ENCODE measurements at places on chromosomes 7 and 10. TPM values are rescaled to one million over a fixed set of nuclear protein-coding genes. Genes with fewer than 3 reads are reported as not detected.
A peak's percentile ranks its signal among the peaks of the same experiment; 100 is the strongest.

DNA sequence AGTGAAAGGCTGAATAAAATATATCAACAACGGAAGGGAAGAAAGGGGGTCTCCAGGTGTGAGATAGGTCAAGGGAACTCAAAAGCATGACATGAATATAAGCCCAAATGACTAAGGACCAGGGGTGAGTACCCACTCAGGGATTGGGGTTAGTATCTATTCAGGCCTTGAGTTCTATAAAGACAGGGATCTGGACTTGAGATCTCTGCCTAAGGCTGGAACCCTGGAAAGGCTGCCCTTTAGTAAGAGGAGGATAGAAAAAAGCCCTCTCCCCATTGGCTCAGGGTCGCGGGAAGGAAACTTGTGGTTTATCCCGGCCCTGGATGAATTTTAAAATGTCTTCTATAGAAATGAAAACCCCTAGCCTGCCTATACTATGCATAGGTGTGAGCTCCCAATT, 2.4 kb upstream of the ITPRIP start:
- no peak overlapping the region for H3K4me3 ChIP-seq
- DNase-seq, result no peak
- H3K27me3 ChIP-seq, result no peaks in the 10 kb centered on the region
- H3K27ac ChIP-seq, result no peak overlapping the region

The BICC1 gene
- not detected for total RNA-seq

- peaks cover 36% of the 10 kb centered on the region for H3K36me3 ChIP-seq
- H3K27ac ChIP-seq, result peak overlapping the region; percentile 8
- peaks cover 27% of the 10 kb centered on the region for H3K4me1 ChIP-seq
- H3K4me3 ChIP-seq, result no peak overlapping the region
- H3K27me3 ChIP-seq, result no peaks in the 10 kb centered on the region
These were observed 121.8 kb downstream of the KMT2C start for GRCh38 chr7:152313831-152314604.

- H3K4me1 ChIP-seq, result no peaks in the 10 kb centered on the region
- no peak for DNase-seq
- H3K36me3 ChIP-seq, result no peaks in the 10 kb centered on the region
- no peaks in the 10 kb centered on the region for H3K27me3 ChIP-seq
- H3K27ac ChIP-seq, result no peak overlapping the region
These were observed 694.5 kb downstream of the LRMDA start for GRCh38 chr10:76125900-76126299.

DNA sequence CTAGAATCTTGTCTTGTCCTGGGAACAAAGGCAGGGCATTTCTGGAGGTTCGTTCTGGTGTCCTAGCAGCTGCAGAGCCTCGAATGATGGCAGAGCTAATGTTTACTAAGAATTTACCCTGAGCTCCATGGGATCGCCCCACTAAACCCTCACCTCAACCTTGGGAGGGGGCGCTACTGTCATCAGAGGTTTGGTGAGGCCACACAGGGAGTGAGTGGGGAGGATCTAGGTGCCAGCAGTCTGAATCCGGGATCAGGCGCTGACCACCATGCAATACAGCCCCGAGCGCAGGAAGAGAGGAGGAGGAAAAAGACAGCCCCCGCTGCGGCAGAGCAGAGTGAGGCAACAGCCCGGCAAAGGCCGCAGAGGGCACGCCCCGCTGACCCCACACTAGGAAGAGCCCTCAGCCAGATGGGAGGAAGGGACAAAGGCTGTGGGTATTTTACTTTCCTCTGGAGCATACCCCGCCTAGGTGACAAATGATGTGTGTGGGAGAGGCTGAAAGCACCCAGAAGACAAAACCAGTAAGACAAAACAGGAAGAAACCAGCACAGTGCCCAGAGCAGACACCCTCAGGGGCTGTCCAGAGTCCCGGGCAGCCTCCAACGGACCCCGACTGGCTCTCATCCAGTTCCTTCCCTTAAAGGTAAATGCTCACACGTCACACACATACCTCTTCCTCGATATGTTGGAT, 103.5 kb downstream of the FAM53B start:
- H3K4me1 ChIP-seq, result peaks cover 99% of the 10 kb centered on the region
- peak overlapping the region; percentile 94 for H3K27ac ChIP-seq
- H3K4me3 ChIP-seq, result peak overlapping the region; percentile 74
- DNase-seq, result no peak
- H3K27me3 ChIP-seq, result no peaks in the 10 kb centered on the region

DNA sequence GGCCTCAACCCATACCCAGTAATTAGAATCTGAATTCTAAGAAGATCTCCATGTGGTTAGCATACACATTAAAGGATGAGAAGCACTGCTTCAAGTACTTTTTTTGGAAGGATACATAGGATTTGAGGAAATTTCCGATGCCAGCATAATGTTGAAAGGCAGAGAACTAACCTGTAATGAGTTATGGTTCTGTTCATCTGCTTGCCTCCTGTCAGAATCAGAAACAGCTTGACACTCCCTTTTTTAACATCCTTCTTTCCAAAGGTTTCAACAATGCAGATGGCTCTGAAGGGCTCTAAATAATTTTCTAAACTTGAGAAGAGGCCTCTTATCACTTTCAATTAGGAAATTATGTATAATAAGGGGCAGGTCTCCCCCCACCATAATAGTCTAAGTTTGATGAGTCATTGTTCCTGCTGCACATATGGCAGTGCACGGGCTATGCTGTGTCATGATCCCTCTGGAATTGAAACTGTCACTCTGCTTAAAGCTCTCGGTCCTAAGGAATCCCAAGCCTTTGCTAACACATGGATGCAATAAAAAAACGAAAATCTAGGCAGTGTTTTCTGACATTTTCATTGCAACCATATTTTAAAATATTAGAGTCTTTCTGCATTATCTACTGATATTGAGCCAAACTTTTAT, 291.2 kb upstream of the FZD1 start:
- H3K4me1 ChIP-seq, result no peaks in the 10 kb centered on the region
- H3K27ac ChIP-seq, result no peak overlapping the region
- no peak overlapping the region for H3K4me3 ChIP-seq
- no peaks in the 10 kb centered on the region for H3K27me3 ChIP-seq

The GPR26 gene
- not detected for total RNA-seq

The ADAM12 gene
- total RNA-seq, result 0.84 TPM

The OGA gene
- total RNA-seq, result 271 TPM

- no peaks in the 10 kb centered on the region for H3K4me1 ChIP-seq
- H3K27me3 ChIP-seq, result no peaks in the 10 kb centered on the region
- H3K36me3 ChIP-seq, result no peaks in the 10 kb centered on the region
- no peak overlapping the region for H3K4me3 ChIP-seq
These were observed 93.2 kb downstream of the DNAJB9 start for GRCh38 chr7:108662783-108663362.

- no peaks in the 10 kb centered on the region for H3K36me3 ChIP-seq
- H3K4me1 ChIP-seq, result no peaks in the 10 kb centered on the region
- H3K27me3 ChIP-seq, result no peaks in the 10 kb centered on the region
- no peak overlapping the region for H3K27ac ChIP-seq
- no peak overlapping the region for H3K4me3 ChIP-seq
- DNase-seq, result no peak
These were observed 42.8 kb downstream of the ARHGAP21 start for GRCh38 chr10:24680647-24681524.

DNA sequence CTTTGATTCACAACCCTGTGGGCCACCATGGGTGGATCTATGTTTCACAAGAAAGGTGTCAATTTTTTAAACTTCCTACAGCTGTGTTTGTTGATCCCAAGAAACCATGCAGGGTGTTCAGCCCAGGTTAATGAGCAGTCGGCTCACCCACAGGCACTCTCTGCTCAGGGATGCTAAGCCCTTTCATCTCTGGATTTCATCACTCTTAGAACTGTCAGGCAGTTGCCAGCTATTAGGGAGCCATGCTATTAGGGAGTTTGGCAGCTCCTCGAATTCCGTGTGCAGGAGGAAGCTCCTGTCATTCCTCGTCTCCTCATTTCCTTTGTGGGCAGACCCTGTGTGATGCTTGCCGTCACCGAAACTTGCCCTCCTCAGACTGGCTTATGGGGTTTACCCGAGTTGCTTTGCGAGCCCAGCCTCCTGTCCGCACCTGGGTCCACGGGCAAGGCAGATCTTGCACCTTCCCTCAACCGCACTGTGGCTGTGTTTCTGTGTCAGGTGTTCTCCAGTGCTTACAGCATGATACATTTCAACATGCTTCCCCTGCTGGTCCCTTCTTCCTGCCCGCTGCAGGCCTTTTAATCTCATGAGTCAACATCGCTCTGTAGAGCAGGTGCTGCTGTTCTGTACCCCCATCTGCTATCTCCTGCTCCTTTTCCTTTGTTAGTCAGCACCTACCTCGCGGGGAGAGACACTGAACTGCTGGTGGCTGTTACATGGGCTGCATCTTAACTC, 509.8 kb downstream of the SUGCT start:
- no peaks in the 10 kb centered on the region for H3K4me1 ChIP-seq
- no peak for DNase-seq
- no peak overlapping the region for H3K27ac ChIP-seq
- H3K36me3 ChIP-seq, result no peaks in the 10 kb centered on the region

DNA sequence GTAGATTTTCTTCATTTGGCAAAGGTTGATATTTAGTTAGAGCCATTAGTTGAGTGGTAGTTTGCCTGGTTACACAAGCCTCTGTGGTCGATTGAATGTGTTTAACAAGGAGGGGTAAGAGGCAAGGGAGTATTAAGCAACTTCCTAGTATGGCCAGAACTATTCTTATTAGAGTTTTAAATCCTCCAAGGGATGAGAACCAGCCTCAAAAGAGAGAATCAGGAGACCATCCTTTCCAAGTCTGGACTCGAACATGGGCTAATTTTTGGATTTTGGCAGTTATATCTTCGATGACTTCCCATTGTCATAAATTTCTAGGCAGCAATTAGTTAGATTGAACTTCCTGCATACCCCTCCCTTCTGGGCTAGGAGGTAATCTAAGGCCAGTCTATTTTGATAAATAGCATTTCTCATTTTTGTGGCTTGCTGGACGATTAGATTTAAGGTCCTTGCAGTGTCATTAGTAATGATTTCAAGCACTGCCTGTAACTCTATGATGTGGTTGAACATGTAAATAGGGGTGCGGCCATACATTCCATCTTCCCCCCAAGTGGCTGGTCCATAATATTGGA, 219.5 kb upstream of the KCND2 start:
- H3K4me3 ChIP-seq, result no peak overlapping the region
- no peak overlapping the region for H3K27ac ChIP-seq
- H3K36me3 ChIP-seq, result no peaks in the 10 kb centered on the region
- H3K27me3 ChIP-seq, result no peaks in the 10 kb centered on the region

DNA sequence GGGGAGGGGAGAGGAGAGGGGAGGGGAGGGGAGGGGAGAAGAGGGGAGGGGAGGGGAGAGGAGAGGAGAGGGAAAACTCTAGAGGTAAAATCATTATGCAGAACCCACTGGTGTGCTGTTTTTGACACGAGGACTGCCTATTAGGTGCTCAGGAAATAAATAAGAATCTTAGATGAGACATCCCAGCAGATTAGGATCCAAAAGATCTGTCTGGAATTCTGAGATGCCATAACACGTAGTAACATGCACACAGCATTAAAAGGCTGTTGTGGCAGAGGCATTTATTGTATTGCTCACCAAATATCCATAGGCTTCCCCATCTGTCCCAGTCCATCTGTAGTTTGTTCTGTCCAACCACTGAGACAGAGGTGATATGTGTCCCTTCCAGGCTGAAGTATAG, 40.8 kb upstream of the KMT2E start:
- no peak overlapping the region for H3K4me3 ChIP-seq
- peak overlapping the region; percentile 83 for H3K27ac ChIP-seq
- no peaks in the 10 kb centered on the region for H3K27me3 ChIP-seq
- peaks cover 45% of the 10 kb centered on the region for H3K4me1 ChIP-seq
- H3K36me3 ChIP-seq, result peaks cover 42% of the 10 kb centered on the region

The LOXL4 gene
- total RNA-seq, result not detected

DNA sequence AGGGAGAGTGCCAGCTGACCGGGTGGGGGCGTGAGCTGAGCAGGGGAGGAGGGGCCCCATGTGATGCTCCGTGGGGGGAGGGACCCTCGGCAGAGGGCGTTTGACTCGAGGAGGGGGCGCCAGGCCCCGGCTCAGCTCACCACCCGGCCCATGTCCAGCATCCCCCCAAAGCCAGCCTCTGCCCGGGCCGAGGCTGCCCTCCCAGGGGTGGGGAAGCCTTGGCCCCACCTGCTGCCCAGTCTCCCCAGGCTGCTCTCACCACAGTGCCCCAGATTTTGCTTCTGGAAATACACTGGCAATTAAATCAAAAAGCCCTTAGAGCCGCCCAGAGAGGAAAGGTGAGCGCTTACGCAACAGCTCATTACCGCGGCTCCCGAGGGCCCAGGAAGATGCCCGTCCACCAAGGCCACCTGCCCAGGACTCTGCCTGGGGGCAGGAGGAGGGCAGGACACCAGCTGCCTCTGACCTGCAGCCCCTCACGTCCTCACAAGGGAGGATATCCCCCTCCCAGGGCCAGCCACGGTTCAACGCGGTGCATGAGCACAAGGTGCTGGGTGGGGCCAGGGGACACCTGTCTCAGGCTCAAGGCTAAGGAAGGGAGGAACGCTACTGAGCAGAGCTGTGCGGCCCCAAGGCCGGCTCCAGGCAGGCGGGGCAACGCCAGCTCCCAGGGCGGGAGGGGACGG, 70.0 kb upstream of the INPP5A start:
- H3K4me3 ChIP-seq, result no peak overlapping the region
- peaks cover 11% of the 10 kb centered on the region for H3K27me3 ChIP-seq
- H3K27ac ChIP-seq, result no peak overlapping the region
- peaks cover 3% of the 10 kb centered on the region for H3K4me1 ChIP-seq

The SPDYE8 gene
- not detected for total RNA-seq

DNA sequence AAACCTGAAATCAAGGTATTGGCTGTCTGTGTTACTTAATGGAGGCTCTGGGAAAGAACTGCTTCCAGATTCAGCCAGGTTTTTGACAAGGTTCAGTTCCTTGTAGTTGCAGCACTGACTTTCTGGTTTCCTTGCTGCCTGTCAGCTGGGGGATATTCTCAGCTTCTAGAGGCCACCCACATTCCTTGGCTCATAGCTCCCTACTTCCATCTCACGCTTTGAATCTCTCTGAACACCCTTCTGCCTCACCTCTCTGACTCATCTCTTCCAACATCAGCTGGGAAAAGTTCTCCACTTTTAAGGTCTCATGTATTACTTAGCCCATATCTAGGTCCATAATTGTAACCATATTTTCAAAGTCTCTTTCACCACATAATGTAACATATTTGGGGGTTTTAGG, 22.9 kb upstream of the GPR22 start:
- no peak overlapping the region for H3K27ac ChIP-seq
- no peak for DNase-seq
- H3K27me3 ChIP-seq, result no peaks in the 10 kb centered on the region
- no peak overlapping the region for H3K4me3 ChIP-seq
- H3K36me3 ChIP-seq, result peaks cover 39% of the 10 kb centered on the region
- H3K4me1 ChIP-seq, result peaks cover 10% of the 10 kb centered on the region

The ANKRD2 gene
- total RNA-seq, result not detected

GRCh38 chr10:97196223-97197029, 10.7 kb upstream of the SLIT1 start:
- H3K27me3 ChIP-seq, result peaks cover 27% of the 10 kb centered on the region
- H3K4me1 ChIP-seq, result peaks cover 33% of the 10 kb centered on the region
- no peak overlapping the region for H3K27ac ChIP-seq

The CYP26C1 gene
- total RNA-seq, result 0.15 TPM

DNA sequence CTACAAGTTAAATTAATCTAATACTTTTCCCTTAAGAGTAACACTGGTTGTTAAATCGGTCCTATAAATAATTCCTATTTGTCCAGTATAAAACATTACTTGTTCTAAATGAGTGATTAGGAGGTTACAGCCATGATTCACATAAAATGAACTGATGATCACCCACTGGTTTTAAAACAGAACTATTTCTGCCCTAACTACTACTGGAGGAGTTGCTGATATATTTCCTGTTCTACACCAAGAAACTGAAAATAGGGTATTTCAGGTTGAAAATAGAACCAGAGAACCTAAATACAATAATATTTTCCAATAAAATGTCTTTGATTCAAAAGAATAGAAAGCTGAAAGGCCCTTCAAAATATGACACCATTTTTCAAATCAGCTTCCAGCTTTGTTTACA, 30.9 kb downstream of the DNAJC1 start:
- H3K36me3 ChIP-seq, result no peaks in the 10 kb centered on the region
- H3K4me3 ChIP-seq, result no peak overlapping the region
- DNase-seq, result no peak
- H3K4me1 ChIP-seq, result peaks cover 6% of the 10 kb centered on the region
- no peak overlapping the region for H3K27ac ChIP-seq

The MYL10 gene
- total RNA-seq, result not detected
